ENCODE measurements at places on chromosomes 2 and 18.

DNA sequence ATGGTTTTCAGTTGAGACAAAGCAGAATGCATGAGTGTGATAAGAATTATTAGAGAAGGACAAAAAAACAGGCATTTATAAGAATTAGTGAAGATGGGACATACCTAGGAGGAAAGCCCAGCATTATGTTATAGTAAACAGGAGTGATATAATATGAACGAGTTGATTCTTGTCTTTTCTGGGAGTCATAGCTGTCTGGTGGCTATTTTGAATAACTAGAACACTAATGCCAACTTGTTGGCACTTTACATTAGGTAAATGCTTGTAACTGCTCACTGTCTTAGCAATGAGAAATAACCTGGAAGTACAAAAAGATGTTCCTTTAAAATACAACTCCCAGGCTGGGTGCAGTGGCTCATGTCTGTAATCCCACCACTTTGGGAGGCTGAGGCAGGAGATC, 540.8 kb upstream of the SPHKAP start:
- no peak for DNase-seq

DNA sequence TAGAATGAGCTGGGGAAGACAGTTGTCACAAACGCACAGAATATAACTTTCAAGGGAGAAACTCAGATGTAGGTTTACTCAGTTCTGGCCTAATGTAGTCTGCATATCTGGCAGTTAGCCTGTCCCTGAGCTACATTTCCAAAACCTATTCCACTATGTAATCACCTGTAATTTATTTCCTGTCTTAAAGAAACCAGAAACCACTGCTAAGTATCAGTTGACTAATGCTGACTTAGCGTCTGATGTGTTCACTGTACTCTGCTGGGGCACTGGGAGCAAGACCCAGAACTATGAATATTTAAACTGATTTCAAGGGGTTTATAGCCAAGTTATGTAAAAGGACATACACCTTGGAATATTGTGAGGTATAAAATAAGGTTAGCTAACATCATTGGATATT, 1995.2 kb upstream of the PIK3C3 start:
- no peak for DNase-seq

DNA sequence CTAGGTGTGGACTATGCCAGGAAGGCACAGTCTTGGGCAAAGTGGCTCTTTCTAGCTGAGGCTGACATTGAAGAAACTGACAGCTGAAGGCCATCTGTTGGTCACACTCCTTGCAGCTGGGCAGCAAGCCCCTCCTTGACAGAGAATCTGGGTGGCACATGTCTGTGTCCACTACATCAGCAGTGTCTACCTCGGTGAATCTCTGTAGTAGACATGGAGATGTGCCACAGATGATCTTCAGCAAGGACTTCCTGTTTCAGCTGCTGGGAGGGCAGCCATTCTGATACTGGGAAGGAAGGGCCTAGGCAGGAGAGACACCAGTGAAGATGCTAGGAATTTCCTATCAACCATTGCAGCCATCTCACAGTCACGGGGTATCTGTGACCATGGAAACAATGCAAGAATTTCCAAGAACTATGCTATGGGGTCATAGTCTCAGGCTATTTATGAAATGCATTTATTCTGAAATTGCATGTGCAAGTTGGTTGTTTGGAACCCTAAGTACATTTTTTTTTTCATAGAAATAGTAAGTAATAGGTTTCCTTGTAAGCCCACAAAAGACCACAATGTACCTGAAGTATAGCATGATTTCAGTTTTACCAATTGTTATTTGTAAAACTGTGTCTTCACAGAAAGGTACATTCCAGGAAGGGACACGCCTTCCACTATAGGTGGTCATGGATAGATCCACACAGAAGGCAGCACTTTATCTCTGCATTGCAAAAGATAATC, 63.8 kb upstream of the DARS1 start:
- no peak for DNase-seq

DNA sequence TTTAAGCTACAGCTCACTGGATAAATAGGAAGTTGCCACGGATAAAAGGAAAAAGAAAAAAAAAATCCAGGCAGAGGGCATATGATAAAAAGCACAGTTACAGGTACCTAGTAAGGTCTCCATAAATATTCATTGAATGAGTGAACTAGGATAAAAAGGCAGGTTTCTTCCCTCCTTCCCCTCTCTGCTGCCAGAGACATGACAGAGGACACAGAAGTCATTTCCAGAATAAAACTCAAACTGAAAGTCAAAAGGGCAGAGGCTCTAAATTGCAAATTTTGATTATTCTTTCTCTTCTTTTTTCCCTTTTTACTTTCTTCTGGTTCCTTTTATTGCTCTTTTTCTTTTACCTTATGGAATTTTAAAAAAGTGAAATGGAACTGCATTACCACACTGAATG, 7.7 kb downstream of the CD302 start:
- DNase-seq = no peak

- DNase-seq = no peak
These were observed 265.1 kb downstream of the NOL4 start for GRCh38 chr18:33959609-33960008.

DNA sequence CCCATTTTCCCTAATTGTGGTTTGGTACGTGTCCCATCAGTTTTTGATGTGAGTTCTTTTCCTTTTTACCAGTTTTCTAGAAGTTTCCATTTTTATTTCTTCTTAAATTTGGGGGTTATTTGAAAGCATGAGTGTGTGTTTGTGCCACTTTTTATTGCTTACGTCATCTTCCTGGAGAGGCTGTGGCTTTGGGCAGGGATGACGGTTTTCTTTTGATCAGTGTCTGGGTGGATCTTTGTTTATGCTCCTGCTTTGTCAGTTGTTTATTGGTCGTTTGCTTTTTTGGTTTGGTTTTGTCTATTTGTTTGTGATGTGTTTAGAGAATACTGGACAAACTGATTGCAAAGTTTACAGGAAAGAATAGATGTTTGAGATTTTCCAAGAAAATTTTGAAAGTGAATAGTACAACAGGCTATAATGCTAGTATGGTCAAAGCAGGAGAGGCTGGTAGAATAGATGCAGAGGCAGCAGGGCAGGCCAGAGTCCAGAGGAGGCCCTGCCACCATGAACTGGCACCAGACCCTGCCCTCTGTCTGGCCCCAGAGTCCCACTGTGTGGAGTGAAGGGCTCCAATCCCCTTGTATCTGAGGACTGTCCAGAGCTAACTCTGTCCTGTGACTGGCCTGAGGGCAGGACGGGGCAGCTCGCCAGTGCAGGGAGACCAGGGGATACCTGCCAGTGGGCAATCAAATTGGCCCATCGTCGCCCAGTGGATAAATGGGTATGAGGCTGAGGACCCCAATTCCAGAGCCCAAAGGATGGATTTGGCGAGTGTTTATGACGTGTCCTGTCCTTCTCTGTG, 23.4 kb upstream of the SNED1 start:
- DNase-seq = no peak

GRCh38 chr2:240968731-240969624, 29.4 kb upstream of the SNED1 start:
- no peak for DNase-seq

GRCh38 chr2:168316073-168316440, 68.7 kb upstream of the STK39 start:
- DNase-seq = no peak

- DNase-seq = no peak
These were observed 1118.3 kb upstream of the DDX18 start for GRCh38 chr2:116696223-116696622.

DNA sequence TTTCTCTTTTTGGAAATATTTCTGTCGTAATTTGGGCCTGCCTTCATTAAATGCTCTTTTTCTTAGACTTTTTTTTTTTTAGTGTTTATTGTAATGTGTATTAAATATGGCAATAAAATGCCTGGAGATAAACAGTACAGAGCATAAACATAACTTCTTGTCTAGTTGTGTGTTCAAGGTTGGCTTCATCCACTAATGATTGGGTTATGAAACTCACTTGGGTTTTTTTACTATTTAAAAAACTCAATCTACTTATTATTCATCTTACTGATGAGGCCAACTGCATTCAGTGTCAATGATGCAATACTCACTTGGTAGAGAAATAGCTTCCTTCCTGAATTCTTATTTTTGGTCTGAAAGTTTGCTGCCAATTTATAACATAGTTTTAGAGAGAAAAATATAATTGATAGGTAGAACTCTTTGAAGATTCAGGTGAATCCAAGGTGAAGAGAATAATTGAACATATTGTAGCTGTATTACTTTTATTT, 144.2 kb upstream of the NABP1 start:
- no peak for DNase-seq

- no peak for DNase-seq
These were observed 144.3 kb upstream of the PELI1 start for GRCh38 chr2:64288321-64289193.

- DNase-seq = no peak
These were observed 139.1 kb downstream of the IRS1 start for GRCh38 chr2:226660526-226660925.

GRCh38 chr18:62324181-62324828, 805 bp upstream of the TNFRSF11A start:
- DNase-seq = no peak

GRCh38 chr2:210224941-210225672, at the start of gene ACADL:
TSS of gene ACADL (minus strand) at chr2:210225447. CDS start at chr2:210225263, 184 bp downstream.
- DNase-seq = no peak

DNA sequence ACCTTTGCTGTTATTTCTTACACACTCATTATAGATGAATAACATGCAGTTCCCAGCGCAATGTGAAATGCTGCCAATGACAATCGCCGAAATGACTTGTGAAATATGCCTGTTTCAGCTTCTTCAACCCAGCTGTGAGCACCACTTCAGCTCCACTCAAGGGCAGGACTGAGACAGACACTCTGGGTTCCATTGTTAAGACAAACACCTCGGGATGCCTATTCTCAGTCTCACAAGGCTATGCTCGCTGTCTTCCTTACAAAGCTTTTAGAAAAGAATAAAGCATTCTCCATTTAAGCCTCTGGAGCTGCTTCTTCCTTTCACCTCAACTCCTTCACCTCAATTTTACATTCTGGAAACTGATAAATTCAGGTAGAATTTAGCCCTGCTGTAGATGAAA, 4.2 kb downstream of the CBLN2 start:
- DNase-seq = no peak

DNA sequence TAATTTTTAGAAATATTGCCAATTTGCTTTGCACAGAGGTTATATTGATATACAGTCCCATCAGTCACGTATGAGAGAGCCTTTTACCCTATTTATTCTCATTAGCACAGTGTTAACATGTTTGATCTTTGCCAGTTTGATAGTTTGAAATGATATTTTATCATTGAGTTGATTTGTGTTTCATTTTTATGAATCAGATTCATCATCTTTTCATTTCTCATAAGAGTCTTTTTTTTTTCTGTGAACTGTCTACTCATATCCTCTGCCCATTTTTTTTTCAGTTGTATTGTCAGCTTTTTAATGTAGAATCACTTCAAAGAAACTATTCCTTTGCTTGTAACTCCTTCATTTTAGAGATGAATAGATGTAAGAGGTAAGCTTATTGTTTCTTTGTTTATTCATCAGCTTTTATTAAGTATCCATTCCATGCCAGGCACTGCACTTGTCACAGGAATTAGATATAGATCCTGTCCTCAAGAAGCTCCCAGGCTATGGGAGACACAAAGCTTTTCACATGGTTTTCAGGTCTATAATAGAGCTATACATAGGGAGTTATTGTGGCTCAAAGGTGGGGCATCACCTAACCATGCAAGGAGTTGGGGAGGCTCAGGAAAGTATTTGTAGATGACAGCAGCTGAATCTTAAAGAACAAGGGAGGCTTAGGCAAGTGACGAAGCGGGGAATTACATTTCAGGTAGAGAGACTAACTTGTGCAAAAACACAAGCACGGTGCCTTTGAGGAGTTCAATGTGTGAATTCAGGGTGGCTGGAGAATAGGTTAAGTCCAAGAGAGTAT, 42.1 kb downstream of the CD28 start:
- no peak for DNase-seq

GRCh38 chr2:42895791-42896135, 103.4 kb upstream of the HAAO start:
- DNase-seq = no peak

GRCh38 chr2:9030190-9030589, 26.7 kb upstream of the MBOAT2 start:
- no peak for DNase-seq

GRCh38 chr2:45220227-45220626, 211.0 kb upstream of the SIX2 start:
- no peak for DNase-seq

Measured in glomerular endothelial cell (primary cell).